PC-9 (cell line): ENCODE measurements at places on chromosomes 6 and 20. TPM values are rescaled to one million over a fixed set of nuclear protein-coding genes. Genes with fewer than 3 reads are reported as not detected.

- H3K36me3 ChIP-seq, result no peaks in the 10 kb centered on the region
- no peak overlapping the region for H3K27ac ChIP-seq
- no peak overlapping the region for H3K4me3 ChIP-seq
- DNase-seq, result no peak
- no peaks in the 10 kb centered on the region for H3K4me1 ChIP-seq
- H3K27me3 ChIP-seq, result peaks cover 98% of the 10 kb centered on the region
Observed at GRCh38 chr20:1983301-1983700, 10.6 kb downstream of the PDYN start.

The LY6G6C gene
- 1.2 and 2.1 TPM in 2 replicates for total RNA-seq

- no peak overlapping the region for H3K27ac ChIP-seq
- no peaks in the 10 kb centered on the region for H3K36me3 ChIP-seq
Observed at GRCh38 chr20:11920083-11920482, 2.4 kb downstream of the BTBD3 start.

The PPP2R5D gene
- 42.9 and 53.7 TPM in 2 replicates for total RNA-seq

GRCh38 chr6:107727096-107727757, 96.9 kb downstream of the SCML4 start:
- DNase-seq, result no peak
- H3K36me3 ChIP-seq, result no peaks in the 10 kb centered on the region
- H3K4me1 ChIP-seq, result no peaks in the 10 kb centered on the region
- no peak overlapping the region for H3K4me3 ChIP-seq
- no peak overlapping the region for H3K27ac ChIP-seq

DNA sequence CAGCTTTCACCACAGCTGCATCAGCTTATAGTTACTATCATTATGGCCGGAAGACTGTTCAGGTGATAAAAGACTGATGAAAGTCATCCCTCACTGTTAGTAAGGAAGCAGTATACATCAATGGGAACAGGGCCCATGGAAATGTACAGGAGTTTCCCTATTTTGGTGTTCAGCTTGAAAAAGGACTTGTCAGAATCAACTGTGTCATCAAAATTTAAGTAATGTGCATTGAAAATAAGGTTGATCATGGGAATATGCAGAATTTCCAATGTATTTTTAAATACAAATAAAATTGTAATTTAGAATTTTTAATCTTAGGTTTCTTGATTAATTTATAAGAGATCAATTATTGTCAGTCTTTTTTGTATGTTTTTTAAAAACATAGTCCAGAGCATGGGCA, 16.8 kb downstream of the LRRN4 start:
- no peak overlapping the region for H3K4me3 ChIP-seq
- no peaks in the 10 kb centered on the region for H3K27me3 ChIP-seq
- peaks cover 18% of the 10 kb centered on the region for H3K36me3 ChIP-seq
- no peak for DNase-seq
- H3K27ac ChIP-seq, result no peak overlapping the region
